ENCODE measurements at places on chromosomes 1 and 21.
A peak's percentile ranks its signal among the peaks of the same experiment; 100 is the strongest.

- DNase-seq, result peak; percentile 83
These were observed at the start of gene ARHGEF16 for GRCh38 chr1:3453891-3454810. Gene ARHGEF16, plus strand, starts transcription at chr1:3454665. Its CDS starts 8,420 bp downstream, at chr1:3463085.

GRCh38 chr1:16145030-16145661, 10.7 kb downstream of the EPHA2 start:
- peak; percentile 84 for DNase-seq

DNA sequence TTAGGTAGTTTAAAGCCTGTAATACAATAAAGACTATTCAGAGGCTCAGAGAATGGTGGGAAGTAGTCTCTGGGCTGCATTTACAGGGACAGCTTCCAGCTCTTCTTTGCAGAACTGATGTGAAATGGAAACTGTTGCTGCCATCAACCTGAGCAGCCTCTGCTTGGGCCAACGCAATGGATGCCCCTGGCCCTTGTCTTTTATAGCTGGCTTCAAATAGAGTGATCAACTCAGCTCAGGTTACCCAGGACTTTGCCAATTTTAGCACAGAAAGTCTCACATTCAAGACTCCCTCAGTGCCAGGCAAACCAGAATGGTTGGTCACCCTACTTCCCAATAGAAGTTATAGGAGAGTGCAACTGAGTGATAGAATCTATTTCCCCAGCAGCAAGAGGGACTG, 18.1 kb upstream of the GALNT2 start:
- DNase-seq, result no peak

DNA sequence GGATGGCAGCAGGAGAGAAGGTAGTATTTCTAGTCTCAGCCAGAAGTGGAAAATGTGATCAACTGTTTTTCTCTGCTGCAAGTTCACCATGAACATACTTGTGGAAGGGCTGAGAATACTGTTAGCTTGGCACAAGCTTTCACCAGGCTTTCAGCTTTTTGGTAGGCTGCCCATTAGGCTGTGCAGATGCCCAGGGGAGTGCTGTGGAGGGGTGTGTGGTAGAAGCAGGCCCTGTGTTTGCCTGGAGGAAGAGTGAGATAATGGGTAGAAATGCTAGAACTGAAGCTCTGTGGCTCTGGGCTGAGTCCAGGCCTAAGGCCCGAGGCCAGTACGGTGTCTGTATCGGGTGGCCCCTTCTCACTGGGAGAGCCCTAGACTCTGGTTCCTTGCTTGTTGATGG, 9.8 kb downstream of the DNAJC6 start:
- DNase-seq, result no peak

- no peak for DNase-seq
These were observed 538.5 kb downstream of the KIF26B start for GRCh38 chr1:245693116-245693793.

GRCh38 chr1:6971048-6971447, 185.8 kb downstream of the CAMTA1 start:
- no peak for DNase-seq

DNA sequence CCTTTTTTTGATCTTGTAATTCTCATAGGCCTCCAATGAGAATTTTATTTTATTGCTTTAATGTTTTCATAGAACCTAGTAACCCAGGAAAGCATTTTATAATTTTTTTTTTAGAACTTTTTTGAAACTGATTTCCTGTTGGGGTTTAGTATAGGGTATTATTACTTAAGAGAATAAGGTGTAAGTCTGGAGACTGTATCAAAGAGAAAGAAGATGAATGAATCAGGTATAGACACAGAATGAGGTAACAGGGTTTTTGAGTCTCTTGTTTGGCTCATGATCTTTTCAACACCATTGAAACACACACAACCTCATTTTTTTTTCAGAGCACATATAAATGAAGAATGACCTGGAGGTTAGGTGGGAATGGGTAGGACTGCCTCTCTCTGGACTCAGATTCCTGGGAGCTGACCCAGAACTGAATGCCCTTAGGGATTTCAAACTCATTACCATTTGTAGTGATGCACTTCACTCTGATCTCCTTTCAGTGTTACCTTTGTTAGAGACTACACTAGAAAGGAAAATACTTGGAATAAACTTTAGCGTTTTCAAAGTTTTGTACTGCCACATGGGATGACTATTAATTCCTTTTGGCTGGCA, 51.0 kb downstream of the EPB41 start:
- DNase-seq, result no peak

GRCh38 chr1:20999525-21000244, 177.0 kb downstream of the EIF4G3 start:
- DNase-seq, result no peak

GRCh38 chr1:200979574-200980451, 43.7 kb downstream of the KIF21B start:
- DNase-seq, result no peak

DNA sequence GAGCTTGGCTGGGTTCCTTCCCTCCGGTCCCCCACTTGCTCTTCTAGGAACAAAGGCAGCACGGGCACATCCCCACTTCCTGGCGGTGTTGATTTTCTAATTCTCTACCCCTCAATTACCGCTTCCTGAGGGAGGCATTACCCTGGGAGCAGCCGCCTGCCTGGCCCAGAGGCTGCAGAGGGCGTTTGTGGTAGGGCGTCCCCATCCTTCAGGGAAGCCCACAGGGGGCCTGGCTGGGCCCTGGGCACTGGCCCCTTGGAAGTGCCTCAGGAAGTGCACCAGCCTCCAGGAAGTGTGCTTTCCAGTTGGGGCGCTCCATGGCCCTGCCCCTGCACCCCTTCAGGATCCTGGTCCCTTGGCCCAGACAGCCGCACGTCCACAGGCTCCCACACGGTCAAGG, 42.1 kb upstream of the CASZ1 start:
- no peak for DNase-seq

DNA sequence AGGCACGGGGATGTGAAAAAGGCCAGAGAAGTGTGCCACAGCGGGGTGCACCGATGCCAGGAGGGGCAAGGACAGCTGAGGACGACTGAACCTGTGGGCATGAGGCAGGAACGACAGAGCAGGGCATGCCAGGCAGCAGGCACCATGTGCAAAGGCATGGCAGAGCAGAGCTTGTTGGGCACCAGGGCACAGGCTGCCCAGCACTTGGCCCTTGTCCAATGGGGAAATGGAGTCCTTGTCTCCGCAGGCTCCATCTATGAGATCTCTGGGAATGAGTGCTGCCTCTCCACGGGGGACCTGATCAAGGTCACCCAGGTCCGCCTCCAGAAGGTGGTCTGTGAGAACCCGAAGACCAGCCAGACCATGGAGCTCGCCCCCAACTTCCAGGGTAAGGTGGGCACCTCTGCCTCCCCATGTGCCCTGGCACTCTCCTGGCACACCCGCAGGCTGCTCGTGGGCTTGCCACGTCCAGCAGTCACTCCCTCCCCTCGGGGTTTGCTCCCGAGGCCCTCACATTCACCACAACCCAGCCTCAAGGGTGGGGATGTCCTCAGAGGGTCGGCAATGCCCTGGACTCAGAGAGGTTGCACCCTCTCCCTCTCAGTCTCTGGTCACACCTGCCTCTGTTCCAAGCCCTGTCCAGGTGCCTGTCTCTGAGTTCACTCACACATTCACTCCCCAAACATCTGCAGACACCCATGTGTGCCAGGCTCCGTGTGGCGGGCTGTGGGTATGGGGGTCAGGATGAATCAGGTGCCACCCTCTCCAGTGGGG, 4.2 kb downstream of the THEMIS2 start:
- no peak for DNase-seq

GRCh38 chr21:42063191-42063570, 7.9 kb upstream of the UMODL1 start:
- DNase-seq, result no peak

- no peak for DNase-seq
These were observed 29.0 kb downstream of the GREM2 start for GRCh38 chr1:240582953-240583352.

Measured in left lung (tissue), 14 donors.